H4 (cell line): ENCODE measurements at places on chromosomes 2 and 18.

DNA sequence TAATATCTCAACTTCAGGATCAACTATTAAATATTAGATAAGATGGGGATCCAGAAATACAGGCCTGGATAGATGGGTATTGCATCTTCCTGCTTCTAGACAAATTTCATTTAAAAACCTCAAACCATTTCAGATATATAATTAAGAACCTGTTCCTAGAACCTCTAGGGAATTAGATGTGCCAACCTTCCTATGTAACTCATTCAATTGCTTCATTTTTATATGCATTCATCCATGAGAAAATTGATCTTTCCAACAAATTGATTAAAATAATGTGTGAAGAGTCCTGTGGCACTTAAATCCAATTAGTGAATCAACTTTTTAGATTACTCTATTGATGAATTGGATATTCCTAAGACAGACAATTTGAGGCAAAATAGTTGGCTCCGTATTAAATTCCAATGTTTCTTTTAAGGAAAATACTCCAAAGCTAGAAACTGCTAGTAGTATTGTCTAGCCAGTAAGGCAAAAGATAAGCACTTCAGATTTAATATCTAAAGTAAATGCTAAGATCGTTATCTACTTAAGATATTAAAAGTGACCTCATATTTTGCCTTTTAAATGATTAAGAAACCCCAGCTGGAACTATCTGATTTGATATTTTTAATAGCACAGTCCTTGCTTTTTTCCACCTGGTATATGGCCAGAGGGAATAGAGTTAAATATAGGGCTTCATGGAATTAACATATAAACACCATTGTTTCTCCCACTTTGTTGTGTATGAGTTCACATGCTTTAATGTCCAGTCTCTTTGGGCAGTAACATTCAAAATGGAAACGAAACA, 35.8 kb downstream of the DARS1 start:
- no peak for DNase-seq

GRCh38 chr18:35408843-35409261, 31.7 kb upstream of the ZNF396 start:
- DNase-seq = no peak

DNA sequence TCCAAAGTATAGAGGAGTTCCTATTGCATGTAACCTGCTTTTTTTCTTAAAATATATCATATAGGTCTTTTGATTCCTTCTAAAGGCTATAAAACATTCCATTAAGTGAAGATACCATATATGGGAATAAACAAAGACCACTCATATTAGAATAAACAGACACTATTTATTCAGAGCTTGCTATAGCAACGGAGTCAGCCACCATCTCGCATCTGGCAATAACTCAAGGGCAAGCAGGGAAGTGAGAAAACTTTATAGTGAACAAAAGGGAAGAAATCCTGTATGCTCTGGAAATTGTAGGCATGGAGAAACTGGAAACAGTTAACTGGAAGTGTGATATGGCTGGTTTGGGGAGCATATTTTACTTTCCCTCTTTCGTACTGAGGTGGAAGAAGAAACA, 301.9 kb downstream of the PTH2R start:
- no peak for DNase-seq

DNA sequence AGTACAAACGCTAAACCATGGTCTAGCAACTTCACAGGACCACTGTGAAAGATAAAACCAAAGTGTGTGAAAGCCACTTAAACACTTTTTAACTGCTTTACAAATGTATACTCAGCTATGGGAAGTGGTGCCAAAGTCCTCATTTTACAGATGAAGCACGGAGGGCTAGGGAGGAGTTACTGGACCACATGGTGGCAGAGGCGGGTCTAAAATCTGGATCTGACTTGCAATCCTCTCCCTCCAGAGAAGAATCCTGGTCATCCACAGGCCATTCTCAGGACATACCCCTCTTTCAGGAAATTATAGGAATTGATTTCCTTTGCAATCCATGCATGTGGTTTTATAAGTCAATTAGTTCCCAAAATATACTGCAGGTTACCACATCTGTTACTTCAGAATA, 84.6 kb upstream of the GYPC start:
- DNase-seq = no peak

- peak; percentile 48 for DNase-seq
These were observed 513 bp downstream of the TRIP12 start for GRCh38 chr2:229921101-229921891.

DNA sequence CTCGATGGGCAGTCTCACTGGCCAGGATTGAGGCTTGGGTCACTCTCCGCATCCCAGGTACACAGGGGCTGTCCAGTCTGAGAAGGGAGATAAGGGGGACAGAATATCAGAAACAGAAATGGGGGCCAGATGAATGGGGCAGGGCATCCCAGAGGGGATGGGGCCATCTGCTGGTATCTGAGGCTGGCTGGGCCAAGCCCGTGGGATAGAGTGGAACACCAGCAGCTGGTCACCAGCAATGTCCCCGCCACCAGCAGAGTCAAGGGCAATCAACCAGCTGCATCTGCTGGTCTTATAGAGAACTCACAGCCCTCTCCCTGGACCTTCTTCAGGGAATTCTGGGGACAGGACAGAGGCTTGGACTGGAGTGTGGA, 128.8 kb upstream of the HAAO start:
- DNase-seq = no peak

GRCh38 chr2:105797298-105797819, 52.6 kb downstream of the NCK2 start:
- DNase-seq = peak; percentile 84

DNA sequence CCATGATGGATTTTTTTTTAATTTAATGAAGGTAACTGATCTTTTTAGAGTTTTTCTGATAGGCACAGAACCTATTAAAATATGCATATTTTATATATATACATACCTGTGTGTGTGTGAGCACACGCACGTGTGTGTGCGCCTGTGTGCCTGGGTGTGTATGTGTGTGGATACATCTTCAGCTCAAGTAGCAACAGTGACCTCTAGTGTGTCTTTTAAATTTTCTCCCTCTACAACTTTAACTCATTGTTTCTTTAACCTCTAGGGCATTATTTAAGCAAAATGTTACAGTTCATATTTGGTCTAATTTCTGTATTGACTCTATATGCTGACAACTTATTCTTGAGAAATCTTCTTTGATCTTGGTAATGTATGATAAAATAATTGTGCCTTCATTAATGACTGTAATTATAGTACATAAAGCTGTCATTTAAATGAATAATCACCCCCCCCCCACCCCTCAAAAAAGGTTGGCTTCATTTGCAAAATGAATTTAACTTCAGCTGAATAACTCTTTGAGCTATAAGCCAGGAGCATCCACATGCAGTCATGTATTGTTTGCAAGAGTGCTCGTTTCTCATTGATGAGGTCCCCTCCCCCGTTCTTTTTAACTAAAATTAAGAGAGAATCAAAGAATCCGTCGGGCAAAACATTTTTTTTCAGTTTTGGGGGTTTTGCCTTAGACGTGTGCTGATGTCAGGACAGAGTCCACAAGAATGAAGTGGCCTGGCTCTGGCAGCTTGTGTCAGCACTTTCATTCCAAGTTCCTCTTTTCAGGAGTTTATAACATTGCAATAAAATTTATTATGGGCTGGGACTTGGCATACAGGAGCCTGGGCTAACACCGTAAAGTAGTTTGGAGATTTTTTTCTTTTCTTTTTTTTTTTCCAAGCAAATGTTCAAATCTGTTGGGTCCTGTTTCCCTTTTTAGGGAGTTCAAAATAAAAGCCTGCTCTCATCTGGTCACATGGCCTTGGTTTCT, 80.0 kb downstream of the ETAA1 start:
- DNase-seq = peak; percentile 52

GRCh38 chr2:152513681-152514080, 178.7 kb downstream of the FMNL2 start:
- DNase-seq = no peak

GRCh38 chr18:3869848-3870247, 419.9 kb downstream of the TGIF1 start:
- peak; percentile 45 for DNase-seq

DNA sequence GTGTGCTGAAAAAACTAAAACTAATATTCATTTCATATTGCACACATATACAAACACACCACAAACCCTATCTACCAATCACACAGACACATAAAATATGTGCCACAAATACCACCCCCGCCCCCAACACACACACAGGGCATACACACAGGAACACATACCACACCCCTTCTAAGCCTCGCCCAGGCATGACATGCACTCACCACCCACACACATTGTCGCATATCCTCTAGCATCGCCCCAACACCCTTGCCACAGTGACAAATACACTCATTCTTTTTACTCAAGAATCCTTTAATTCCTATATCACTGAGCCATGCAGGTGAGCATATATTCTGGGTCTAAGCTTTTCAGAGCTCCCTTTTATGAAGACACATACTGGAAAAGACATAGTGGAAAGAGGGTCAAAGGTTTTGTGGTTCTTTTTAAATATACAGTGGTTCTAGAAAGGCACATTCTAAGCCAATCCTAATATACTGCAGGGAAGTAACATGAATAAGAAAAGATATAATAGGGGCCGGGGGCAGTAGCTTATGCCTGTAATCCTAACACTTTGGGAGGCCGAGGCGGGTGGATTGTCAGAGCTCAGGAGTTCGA, 24.5 kb upstream of the LCLAT1 start:
- peak; percentile 69 for DNase-seq

DNA sequence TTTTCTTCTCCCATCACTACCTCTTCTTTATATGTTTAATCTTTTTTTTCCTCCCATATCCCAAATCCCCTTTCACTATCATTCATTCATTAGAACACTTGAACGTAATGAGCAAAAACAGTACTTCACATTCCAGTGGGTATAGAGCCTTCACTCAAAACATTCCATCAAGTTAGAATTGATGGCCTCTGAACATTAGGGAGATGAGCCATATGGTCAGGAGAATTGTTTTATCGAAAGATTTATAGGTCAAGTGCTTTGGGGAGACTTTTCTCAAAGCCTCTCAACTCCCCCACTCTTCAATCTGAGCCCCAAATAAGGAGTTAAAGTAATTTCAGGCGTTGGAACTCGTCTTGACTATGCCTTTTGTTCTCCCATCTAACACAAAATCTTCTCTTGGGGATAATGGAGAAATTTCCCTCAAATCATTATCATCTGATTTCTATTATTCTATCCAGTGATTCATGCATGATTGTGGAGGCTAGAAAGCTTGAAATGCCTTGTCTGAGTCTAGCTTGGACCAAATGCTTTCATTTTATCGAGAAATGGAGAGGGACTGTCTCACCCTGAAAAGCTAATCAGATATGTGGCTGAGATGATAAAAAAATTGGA, 79.2 kb downstream of the KIAA2012 start:
- DNase-seq = no peak

DNA sequence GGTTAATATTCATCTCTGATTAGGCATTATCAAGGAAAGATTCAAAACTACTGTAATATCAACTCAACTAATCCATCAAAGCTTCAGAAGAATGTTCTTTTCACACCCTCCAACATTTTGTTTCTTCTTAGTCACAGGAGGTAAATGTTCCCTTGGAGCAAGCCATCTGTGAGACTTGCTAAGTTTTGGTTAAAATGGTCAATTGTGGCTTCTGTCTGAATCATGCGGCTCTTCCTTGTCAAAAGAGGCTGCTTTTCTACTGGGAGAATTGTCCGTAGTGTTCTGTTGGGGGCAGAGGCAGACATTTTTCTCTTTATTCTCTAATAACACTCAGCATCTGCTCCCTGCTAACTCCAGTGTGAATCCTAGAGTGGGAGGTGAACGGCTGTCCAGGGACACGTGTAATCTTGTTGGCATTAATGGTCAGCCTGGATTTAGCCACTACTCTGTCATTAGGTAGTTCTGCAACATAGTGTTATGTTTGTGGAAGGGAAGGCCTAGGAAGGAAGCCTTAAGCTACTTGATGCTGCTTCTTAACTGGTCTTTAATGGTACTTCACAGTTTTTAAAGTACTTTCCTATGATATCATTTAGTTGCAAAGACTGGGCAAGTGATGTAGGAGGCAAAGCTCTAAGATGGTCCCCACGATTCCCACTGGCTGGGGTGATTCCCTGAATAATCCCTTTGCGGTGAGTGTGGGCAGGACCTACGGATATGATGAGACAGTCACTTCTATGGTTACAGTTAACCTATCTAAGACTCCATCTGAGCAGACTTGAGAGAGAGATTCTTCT, 22.6 kb upstream of the FAP start:
- DNase-seq = no peak

DNA sequence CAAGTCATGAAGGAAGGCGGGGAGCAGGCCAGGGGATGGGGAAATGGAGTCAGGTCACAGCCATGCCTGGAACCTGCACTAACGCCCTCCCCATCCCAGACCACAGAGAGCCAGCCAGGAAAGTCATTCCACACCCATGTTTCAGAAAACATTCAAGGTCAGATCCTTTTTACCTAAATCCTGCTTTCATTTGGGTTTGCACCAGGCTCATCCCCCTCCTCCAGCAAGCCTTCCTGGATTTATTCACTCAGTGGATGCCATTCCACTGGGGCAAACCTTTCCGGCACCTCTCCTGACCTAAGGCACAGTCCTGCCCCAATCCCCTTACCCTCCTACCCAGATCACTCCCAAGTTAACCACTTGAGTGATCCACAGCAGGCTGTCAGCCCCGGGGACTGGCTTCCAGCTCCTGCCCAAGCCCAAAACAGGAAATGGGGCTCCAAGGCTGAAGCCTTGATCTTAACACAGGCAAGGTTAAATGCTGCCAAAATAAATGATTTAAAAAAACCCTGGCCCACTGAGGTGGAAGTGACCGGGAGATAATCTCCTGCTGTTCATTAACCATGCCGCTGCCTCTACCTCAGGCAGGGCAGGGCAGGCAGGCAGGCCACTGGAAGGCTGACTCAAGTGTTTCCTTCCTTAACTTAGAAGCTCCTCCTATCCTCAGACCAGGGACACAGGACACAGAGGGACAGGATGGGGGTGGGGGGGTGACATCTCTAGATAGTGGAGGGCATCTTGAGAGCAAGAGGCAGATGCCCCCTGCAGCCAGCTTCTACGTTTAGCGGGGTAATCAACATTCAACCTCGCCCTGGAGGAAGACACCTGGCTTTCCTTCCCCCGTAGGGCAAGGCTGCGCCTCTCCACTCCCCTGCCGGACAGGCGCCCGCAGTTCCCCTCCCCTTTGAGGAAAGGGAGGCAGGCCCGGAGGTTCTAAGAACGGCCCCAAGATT, 1.4 kb downstream of the RAB11FIP5 start:
- peak; percentile 42 for DNase-seq

- no peak for DNase-seq
These were observed 72.0 kb downstream of the PLEKHM3 start for GRCh38 chr2:207953354-207953753.
